ENCODE measurements at places on chromosomes 2 and 18.
A peak's percentile ranks its signal among the peaks of the same experiment; 100 is the strongest.

DNA sequence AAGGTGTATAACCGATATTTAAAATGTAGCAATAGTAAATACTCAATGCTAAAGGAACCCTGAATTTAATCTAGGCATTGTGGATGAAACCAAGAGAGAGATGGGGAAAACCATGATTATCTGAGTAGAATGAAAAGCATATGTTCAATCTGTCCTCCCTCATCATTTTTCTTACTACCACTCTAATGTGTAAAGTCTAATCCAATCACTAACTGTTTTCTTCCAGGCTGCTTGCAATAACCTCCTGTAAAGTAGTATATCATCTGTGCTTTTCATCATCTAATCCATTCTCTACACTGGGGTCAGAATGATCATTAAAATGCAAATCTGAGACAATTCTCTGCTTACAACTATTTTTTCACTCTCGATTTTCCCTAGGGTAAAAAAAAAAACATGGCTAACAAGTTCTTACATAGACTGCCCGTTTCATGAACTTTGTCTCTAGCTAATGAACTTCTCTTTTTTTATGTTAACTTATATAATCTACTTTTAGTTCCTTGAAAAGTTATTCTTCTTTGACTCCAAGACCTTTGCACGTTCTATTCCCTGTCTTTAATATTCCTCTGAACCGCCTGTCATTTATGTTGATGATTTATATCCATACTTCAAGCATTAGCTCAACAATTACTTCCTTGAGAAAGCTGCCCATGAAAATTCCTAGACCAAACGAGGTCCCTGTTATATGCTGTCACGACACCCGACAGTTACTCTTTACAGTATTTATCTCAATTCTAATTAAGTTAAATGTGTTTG lies 94.7 kb upstream of the SLC8A1 start:
- DNase-seq: no peak

GRCh38 chr18:55402731-55403405 lies 185.1 kb downstream of the TCF4 start:
- DNase-seq: no peak

DNA sequence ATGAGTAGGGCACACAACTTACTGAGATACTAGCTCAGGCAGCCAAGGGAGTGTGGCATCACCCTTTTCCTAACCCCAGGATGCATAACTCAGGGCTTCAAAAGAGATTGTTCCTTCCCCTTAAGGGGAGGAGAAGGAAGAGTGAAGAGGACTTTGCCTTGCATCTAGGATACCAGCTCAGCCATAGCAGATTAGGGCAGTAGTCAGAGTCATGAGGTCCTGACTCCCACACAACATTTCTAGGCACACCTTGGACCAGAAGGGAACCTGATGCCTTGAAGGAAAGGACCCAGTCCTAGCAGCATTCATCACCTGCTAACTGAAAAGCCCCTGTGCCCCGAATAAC lies 1433.2 kb upstream of the TMEFF2 start:
- DNase-seq: no peak

- DNase-seq: peak; percentile 51
Measured at GRCh38 chr2:218885981-218886947, 5.6 kb downstream of the WNT10A start.

- DNase-seq: no peak
Measured at GRCh38 chr2:230244211-230244610, 18.7 kb downstream of the SP140 start.

DNA sequence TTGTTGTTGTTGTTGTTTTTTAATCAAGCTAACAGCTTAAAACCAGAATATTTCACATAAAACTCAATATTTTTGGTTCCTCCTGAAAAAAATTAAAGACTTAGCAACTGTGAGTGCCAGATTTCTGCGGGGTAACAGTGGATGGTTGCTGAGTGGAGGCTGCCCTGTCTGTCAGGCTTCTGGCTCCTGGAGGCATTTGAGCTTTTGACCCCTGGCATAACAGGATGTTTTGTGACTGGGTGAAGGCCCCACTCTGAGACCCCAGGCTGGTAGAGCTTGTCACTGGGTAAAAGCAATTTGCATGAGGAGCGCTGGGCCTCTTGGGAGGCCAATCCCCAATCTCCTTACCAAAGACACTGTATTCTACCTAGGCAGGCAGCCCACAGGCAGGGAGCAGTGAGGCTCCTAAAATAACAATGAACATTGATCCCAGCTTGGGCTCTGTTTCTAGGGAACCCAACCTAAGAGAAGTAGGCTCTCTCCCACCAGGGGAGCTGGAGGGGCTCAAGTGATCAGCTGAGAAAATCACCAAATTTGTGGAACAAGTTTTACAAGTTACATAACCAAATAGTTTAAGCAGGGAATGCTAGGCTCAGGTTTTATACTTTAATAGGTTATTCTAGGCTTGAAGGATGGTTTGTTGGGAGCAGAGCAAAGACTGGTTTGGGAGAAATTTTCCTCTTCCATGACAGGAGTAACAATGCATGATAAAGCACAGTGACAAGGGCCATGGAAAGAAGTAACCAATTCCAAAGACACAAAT lies 5.9 kb upstream of the SPRED2 start:
- no peak for DNase-seq

DNA sequence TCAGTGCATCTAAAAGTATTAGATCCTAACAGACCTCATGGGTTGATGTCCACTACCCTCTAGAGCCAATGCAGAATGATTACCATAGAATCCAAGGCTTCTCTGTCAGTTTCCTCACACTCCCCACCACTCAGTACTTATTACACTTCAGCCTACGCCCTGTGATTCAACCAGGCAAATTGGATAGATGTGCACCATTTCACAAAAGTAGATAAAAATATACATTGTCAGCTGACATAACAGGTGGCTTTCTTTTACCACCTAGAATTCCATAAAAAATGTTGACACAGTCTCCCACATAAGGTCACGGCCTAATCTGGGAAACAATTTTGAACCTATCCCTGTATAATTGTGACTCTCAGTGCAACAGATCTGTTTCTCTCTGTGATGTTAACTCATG lies 144.9 kb downstream of the CERS6 start:
- no peak for DNase-seq

- no peak for DNase-seq
Measured at GRCh38 chr2:43098539-43098938, 127.9 kb downstream of the ZFP36L2 start.

- DNase-seq: no peak
Measured at GRCh38 chr18:55501579-55501978, 86.4 kb downstream of the TCF4 start.

GRCh38 chr18:77000527-77000926 lies 132.1 kb downstream of the MBP start:
- peak; percentile 35 for DNase-seq

DNA sequence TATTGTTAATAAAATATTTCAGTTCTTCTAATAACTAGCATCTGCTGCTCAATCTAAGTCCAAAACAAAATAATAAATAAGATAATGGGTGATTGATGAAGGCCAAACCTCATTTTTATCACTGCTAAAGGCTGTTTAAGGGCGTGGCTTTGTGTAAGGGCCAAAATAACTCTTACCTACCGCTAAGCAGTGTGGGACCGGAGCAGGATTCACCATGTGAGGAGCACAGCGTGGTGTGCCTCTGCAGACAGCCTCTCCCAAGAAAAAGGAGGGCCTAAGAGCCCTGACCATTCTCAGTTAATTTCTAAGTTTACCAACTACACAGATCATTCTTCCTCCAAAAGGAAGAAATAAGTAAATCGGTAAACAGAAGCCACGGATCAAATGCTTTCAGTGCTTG lies 353.7 kb downstream of the ARL6IP6 start:
- DNase-seq: no peak

- DNase-seq: no peak
Measured at GRCh38 chr2:228140934-228141528, 40.5 kb downstream of the SPHKAP start.

- no peak for DNase-seq
Measured at GRCh38 chr18:68033466-68033865, 516.9 kb upstream of the DSEL start.

GRCh38 chr18:23355206-23355605 lies 97.9 kb upstream of the RIOK3 start:
- DNase-seq: no peak

DNA sequence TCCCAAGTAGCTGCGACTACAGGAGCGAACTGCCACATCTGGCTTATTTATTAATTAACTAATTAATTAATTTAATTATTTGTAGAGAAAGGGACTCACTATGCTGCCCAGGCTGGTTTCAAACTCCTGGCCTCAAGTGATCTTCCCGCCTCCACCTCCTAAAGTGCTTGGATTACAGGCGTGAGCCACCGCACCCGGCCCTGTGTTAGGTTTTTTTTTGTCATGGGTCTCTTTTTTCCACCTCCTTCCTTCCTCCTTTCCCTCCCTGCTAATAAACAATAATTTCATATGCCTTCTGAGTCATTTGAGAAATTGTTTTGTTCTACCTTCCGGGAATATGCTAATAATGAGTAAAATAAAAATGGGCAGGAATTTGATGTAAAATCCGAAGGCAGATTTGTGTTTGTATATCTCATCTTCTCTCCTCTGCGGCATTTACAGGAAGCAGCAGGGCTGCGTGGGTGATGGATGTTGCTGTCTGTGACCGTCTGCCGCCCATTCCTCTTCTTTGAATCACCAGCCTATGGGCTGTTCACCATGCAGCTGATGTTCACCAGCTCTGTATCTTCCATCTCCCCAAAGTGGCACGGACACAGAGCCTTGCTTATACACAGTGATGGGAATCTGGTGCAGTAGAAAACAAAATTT lies 89.9 kb downstream of the ACSL3 start:
- no peak for DNase-seq

- no peak for DNase-seq
Measured at GRCh38 chr2:25808006-25808383, 70.3 kb downstream of the ASXL2 start.

GRCh38 chr2:168217920-168218319 lies 29.5 kb downstream of the STK39 start:
- DNase-seq: no peak

Measured in naive B cell (primary cell).